ENCODE measurements at places on chromosomes 16 and 17. TPM values are rescaled to one million over a fixed set of nuclear protein-coding genes. Genes with fewer than 3 reads are reported as not detected.

GRCh38 chr17:66675273-66675990 is 159.5 kb upstream of the CACNG5 start:
- no peak for DNase-seq
- H3K27ac ChIP-seq: no peak overlapping the region
- no peaks in the 10 kb centered on the region for H3K27me3 ChIP-seq
- no peak overlapping the region for H3K4me3 ChIP-seq
- peaks cover 69% of the 10 kb centered on the region for H3K4me1 ChIP-seq

DNA sequence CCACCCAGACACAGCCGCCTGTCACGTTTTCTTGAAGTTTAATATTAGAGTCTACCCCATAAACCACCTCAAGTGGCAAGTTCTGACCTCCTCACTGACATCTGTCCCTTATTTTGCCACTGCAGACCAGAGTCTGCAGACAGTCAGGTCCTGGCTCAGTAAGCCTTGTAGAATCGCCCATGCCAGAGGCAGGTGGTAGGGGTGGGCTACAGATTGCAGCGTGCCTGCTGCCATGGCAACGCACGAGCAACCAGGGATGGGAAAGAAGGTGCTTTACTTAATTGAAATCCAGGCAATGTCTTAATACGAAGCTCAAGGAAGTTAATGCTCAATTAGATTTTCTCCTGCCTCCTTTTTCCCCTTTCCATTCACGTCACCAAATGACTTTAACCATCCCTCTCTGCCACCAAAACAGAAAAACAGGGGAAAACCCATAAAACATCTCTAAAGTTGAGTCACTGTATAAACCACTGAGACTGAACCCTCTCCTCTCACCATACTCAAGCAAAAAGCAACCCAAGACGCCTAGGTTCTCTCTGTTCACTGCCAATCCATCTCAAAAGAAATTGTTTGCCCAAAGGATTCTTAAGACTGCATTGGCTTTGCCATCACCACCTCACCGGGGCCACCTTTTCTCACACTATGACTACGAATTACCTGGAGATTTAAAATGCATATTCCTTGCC is 228.8 kb downstream of the SLC39A11 start:
- H3K4me1 ChIP-seq: peaks cover 25% of the 10 kb centered on the region
- H3K27me3 ChIP-seq: no peaks in the 10 kb centered on the region
- H3K27ac ChIP-seq: no peak overlapping the region
- no peak for DNase-seq
- no peak overlapping the region for H3K4me3 ChIP-seq

DNA sequence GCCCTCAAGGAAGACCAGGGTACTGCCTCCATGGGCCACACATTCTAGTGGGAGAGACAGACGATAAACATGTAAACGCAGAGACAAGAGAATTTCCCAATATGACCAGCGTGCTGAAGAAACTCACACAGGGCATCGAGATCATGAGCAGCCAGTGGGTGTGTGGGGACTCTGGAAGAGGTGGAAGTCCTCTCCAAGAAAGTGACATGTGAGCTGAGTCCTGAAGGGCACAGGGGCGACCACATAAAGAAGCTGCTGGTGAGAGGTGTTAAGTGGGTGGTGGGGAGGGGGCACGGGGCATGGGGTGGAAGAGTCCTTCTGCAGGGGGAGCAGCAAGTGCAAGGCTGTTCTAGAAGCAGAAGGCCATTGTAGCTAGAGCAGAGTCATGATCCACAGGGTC is 21.0 kb upstream of the RAP1GAP2 start:
- peaks cover 9% of the 10 kb centered on the region for H3K4me1 ChIP-seq
- H3K27ac ChIP-seq: no peak overlapping the region

DNA sequence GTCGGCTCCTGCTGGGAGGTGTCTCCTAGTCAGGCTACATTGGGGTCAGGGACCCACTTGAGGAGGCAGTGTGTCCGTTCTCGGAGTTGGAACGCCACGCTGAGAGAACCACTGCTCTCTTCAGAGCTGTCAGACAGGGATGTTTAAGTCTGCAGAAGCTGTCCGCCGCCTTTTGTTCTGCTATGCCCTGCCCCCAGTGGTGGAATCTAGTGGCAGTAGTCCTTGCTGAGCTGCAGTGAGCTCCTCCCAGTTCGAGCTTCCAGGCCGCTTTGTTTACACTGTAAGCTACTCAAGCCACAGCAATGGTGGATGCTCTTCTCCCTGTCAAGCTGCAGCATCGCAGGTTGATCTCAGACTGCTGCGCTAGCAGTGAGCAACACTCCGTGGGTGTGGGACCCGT is 36.0 kb downstream of the ITFG1 start:
- H3K4me3 ChIP-seq: no peak overlapping the region
- H3K4me1 ChIP-seq: no peaks in the 10 kb centered on the region
- DNase-seq: no peak
- no peak overlapping the region for H3K27ac ChIP-seq
- H3K36me3 ChIP-seq: peaks cover 42% of the 10 kb centered on the region
- H3K27me3 ChIP-seq: no peaks in the 10 kb centered on the region

The RPRML gene
- not detected for total RNA-seq
